ENCODE measurements at places on chromosomes 11 and 22.

DNA sequence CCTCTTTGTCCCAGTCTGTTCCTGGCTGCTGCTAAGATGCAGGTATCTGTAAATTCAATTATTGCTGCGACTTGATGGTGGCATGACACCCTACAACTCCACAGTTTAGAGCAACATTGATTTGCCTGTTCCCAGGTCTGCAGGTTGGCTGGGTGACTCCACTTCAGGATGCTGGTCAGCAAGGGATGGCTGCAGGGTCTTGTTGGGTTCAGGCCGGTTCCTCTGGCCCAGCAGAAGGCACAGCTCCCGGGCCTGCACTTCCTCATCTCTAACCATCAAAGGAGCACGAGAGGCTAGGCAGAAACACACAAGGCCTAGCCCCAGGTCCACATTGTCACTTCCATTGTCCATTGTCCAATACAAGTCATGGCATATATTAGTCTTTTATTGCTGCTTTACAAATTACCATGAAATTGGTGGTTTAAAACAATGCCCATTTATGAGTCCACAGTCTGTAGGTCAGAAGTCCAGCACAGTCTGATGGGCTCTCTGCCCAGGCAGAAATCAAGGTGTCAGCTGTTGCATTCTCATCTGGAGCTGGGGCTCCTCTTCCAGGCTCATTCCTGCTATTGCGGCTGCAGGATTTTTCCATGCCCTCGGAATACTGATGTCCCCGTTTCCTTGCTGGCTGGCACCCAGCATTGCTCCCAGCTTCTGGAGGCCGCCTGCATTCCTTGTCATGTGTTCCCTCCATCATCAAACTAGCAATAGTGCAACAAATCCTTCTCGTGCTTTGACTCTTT is 96.6 kb upstream of the LMO1 start:
- DNase-seq: no peak

DNA sequence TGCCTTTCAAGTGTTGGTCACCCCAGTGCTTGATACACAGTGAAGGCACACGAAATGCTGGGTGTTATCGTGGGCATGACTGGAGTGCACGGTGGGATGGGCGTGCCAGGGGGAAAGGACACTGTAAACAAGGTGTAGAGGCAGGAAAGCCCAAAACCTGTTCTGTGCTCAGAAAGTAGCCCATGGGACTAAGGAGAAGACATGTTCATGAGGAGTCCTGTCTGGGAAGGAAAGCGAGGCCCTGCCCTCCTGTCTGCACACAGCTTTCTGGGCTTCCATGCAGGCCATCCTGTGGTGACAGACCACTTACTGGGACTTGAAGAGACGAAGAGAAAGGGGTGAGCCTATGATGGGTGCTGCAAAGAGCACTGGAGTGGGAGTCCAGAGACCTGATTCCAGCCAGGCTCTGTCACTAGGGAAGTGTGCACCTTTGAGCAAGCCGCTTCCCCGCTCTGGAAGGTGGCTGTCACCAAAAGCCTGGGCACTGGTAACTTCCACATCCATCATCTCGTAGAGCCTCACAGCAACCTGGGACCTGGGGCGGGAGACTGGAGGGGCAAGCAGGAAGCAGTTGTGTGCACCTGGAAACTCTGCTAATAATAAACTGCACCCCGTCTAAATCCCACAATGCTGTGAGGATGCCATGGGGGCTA is 846 bp upstream of the POU2F3 start:
- DNase-seq: no peak

- no peak for DNase-seq
Measured at GRCh38 chr11:100630898-100631297, 56.2 kb upstream of the ARHGAP42 start.

DNA sequence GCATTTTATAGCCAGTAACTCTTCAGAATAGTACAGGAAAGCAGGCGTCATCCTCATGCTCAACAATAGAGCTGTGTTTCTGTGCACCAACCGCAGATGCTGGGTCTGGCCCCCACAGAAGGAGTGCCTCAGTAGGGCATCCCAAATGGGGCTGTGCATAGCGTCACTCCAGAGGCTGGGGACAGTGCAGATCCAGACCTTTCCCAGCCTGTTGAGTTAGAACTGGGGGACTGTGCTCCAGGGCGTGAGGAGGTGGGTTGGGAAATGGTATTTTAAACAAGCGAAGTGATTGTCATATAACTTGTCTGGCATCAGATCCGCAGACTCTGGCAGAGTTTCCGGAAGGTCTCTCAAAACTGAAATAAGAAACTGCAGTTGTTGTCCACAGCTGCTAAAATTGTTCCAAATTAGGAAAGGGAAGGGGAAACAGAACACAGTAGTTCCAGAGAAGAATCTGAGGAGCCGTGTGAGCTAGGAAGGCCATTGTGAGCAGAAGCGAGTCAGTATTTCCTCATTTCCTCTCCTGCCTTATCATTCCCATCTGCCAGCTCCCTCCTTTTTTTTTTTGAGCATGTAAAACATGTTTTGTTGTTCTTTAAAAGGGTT is 52.2 kb downstream of the JAM3 start:
- no peak for DNase-seq

GRCh38 chr11:100550912-100551632 is 136.0 kb upstream of the ARHGAP42 start:
- DNase-seq: no peak

DNA sequence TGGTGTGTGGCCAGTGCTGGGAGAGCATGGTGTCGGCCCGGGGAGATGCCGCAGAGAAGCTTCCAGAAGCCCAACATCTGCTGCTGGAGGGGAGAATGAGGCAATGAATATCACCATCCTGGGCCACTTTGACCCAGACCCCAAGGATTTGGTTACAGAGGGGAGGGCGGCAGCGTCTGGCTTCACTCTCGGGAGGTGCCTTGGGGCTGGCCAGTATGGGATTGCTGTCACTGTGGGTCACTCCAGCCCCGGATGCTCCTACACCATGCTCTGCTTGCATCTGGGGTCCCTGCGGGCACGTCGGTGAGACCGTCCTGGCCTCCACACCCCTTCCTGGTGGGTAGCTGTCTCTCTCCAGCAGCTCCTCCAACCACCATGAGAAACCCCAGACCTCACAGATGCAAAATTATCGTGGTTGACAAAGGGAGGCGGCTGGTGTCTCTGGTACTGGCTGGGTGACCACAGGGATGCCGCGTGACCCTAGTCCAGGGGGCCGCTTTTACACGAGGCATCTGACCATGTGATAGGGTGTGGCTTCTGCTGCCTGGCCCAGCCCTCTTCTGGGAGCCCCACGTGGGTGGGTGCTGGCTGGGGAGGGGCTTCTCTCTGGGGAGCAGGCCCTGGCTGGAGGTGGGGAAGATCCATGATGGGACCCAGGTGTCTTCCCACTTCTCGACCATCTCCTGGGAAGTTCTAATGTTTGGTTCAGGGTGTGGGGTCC is 5.7 kb downstream of the KCNQ1 start:
- no peak for DNase-seq

DNA sequence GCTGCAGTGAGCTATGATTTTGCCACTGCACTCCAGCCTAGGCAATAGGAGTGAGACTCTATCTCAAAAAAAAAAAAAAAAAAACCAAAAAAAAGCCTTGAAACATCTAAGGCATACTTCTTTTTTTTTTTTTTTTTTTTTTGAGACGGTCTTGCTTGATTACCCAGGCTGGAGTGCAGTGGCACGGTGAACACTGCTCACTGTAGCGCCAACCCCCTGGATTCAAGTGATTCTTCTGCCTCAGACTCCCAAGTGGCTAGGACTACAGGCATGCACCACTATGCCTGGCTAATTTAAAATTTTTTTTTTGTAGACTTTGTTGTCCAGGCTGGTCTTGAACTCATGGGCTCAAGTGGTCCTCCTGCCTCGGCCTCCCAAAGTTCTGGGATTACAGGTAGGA is 19.5 kb downstream of the ARFGAP3 start:
- no peak for DNase-seq

- DNase-seq: no peak
Measured at GRCh38 chr11:126390272-126390867, 34.9 kb downstream of the ST3GAL4 start.

GRCh38 chr11:15670520-15671070 is 555.9 kb downstream of the INSC start:
- DNase-seq: no peak

- no peak for DNase-seq
Measured at GRCh38 chr22:31119026-31119717, 3.6 kb upstream of the INPP5J start.

DNA sequence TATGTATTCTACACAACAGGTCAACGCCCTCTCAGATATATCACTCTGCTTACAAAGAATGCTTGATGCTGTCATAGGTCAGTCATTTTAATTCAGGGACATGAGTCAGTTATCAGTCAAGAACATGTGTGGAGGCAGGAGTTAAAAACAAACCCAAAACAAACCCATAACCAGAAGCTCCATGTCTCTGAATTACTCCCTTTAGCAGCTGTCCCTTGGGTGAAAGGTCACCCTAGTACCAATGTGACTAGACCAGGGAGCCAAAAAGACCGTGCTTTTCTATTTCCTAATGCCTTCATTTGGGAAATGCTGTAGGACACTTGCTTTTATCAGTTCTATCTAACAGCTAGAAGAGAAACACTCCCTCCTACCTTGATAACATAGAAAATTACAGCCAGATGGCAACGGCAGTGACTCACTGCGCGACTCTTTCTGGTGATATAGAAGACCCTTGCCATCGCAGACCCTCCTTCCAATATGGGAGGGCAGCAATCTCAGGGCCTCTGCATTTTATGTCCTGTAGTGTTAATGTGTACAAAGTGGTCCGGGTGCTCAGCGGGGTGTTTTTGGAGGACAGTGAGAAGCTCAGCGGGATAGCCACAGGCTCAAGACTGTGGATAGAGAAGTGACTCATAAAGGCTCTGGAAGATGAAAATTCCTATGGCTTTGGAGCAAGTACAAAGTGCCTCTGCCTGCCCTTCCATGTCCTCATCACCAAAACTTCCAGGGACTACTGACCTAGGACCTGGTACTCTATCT is 24.8 kb downstream of the APOL5 start:
- no peak for DNase-seq

DNA sequence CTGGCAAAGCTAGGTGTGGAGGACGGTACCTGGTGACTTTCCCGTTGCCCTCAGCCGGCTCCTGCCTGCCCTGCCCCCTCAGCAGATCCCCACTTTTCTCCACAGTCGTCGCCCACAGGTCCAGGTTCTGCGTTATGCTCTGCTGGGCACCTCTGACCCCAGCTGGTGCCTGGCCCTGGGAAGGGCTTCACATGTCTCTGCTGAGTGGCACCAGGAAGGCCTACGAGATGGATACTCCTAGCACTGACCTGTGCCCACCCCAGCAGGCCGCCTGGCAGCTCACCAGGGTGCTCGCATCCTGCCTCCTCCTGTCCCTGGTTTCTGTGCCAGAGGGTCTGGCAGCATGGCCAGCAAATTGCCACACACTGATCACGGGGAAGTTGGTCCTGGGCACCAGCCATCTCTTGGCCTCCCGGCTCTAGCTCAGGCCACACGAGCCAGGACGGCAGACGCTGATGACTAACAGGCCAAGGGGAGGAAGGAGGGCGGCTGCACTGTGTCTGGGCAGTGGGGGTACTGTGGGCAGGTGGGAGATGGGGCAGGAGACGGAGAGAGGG is 13.8 kb downstream of the CARS1 start:
- DNase-seq: no peak

- no peak for DNase-seq
Measured at GRCh38 chr11:24708616-24709015, 211.8 kb downstream of the LUZP2 start.

GRCh38 chr22:17397756-17398547 is 28.7 kb downstream of the CECR2 start:
- DNase-seq: no peak

- DNase-seq: no peak
Measured at GRCh38 chr11:66329165-66329673, 7.0 kb downstream of the RIN1 start.

- no peak for DNase-seq
Measured at GRCh38 chr11:9732453-9732852, 68.6 kb downstream of the SWAP70 start.

- DNase-seq: no peak
Measured at GRCh38 chr11:22346282-22346681, 8.1 kb downstream of the SLC17A6 start.

GRCh38 chr22:35308480-35309021 is 8.9 kb downstream of the TOM1 start:
- DNase-seq: no peak

DNA sequence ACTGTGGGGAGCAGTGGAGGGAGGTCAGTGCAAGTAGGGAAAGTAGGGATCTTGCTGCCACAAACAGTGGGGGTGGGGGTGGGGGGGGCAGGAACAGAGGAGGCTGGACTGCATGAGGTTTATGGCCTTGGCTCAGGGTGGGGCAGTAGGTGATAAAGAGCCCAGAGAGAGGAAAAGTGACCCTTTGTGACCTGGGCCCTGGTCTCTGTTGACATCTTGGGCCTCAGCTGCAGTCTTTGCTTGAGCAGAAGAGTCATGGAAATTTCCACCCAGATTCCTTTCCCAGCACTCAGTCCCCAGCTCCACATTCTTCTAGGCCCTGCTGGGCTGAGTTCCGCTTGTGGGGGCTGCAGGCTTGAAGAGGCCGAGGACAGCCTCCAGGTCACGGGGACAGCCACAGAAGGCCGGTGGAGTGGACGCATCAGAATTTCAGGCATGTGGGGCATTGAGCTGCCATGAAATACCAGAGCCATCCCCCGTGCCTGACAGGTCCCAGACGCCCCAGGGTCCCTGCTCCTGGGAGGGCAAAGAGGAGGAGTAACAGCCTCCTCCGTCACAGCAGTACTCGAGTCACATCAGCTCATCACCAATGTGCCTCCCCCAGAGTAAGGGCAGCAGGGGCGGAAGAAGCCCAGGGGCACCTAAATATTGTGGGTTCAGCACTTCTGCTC is 9.7 kb upstream of the MALAT1 start:
- no peak for DNase-seq

DNA sequence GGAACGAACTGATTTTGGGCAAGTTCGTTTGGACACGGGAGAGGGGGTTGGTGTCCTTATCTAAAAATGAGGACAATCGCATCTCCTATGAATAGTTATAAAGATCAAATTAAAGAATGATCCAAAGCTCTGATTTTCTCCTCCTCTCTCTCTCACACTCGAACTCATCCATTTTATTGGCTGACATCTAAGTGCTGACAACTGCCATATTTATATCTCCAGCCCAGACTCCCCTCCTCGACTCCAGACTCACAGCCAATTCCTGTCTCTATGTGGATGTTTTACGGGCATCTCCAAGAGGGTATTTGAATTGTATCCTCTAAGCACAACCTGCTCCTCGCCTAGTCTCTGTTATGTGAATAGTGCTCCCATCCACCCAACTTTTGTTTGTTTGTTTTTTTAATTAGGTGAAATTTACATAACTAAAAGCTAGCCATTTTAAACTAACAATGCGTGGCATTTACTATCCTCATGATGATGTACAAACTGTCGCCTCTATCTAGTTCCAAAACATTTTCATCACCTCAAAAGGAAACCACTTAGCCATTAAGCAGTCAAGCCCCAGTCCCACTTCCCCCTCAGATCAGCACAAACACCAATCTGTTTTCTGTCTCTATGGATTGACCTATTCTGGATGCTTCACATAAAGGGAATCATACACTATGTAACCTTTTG is 4.0 kb downstream of the SYN3 start:
- DNase-seq: no peak

GRCh38 chr22:26670459-26670858 is 13.1 kb downstream of the MIAT start:
- DNase-seq: no peak

- DNase-seq: no peak
Measured at GRCh38 chr11:44261800-44262591, 47.9 kb downstream of the ALX4 start.

Measured in NCI-H2107 (cell line).